NCI-H2107 (cell line): ENCODE measurements at places on chromosomes 11 and 22.

- no peak for DNase-seq
These were observed 331.4 kb downstream of the LARGE1 start for GRCh38 chr22:33588860-33589259.

- no peak for DNase-seq
These were observed 15.3 kb upstream of the PTS start for GRCh38 chr11:112210890-112211289.

DNA sequence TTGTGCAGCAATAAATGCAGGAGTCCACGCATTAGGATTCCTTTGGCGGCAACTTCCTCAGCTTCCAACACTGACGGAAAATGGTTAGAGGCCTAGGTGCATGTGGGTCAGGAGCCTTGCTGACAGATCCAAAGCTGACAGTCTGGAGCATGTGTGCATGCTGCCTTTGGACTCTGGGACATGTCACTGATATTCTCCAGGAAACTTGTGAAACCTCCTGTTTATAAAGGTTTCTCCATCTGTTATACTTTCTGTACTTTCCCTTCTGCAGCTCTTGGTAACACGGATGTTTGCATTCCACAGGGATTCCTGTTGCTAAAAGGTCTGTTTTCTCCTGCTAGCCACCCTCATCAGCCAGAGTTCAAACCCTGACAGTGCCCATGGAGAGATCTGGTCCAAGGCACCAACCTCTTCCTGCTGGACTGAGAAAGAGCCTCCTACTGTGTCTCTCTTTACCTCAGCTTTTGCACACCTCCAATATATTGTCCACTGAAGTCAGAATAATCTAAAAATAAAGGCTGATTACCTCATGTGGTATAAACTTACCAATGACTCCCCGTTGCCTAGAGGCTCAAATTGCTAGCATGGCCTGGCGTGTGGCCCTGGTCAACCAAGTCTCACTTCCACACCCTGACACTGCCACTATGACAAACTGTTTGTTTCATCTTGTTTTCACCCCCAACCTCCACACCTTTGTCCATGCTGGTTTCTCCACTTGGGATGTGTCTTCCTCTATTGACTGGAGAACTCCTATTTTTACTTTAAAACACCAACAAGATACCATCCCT, 31.1 kb upstream of the LYVE1 start:
- DNase-seq: no peak

- no peak for DNase-seq
These were observed 6.7 kb downstream of the SUSD2 start for GRCh38 chr22:24187731-24188644.
